ENCODE measurements at places on chromosomes 6 and 20.

GRCh38 chr6:41103847-41104246, 31.1 kb downstream of the NFYA start:
- no peak for DNase-seq

DNA sequence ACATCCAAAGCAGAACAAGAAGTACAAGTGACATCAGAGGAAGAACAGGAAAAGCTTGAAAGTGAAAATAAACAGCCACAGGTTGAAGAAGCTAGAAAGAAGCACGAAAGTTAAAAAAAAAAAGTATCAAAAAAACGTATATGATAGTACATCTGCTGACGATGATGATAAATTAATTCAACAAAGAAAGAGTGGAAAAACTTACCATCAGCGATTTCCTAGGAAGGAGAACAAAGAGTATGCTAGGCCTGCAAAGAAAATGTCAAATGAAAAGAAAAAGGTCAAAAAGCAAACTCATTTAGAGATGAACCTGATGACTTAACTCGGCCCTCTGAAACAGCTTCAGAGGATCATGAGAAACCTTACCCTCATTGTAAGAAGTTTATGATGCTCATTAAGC, 3.7 kb downstream of the SAYSD1 start:
- no peak for DNase-seq

DNA sequence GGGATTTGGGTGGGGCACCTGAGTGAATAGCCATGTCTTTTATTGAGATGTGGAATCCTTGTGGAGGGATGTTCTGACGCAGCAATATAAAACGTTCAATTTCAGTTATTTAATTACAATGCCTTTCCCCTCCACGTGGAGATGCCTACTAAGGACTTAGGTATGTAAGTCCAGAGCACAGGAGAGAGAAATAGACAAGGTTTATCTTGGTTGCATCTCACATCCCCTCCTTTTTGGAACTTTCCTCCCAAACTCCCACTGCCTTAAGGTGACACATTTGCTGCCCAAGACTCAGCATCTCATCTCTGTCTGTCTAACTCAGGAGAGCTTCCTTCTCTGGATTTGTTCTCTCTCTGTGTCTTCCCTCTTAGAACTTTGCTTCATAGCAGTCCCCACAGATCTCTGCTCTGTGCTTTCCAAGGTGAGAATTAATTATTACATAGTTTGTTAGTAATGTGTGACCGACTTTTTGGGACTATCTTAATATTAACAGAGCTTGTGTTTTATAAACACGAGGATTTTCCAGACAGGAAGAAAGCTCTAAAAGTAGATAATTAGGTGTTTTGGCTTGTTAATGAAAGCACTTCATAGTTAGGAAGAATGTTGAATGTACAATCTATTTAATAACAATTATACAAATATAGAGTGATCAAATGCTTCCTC, 52.6 kb downstream of the COL19A1 start:
- DNase-seq = no peak

DNA sequence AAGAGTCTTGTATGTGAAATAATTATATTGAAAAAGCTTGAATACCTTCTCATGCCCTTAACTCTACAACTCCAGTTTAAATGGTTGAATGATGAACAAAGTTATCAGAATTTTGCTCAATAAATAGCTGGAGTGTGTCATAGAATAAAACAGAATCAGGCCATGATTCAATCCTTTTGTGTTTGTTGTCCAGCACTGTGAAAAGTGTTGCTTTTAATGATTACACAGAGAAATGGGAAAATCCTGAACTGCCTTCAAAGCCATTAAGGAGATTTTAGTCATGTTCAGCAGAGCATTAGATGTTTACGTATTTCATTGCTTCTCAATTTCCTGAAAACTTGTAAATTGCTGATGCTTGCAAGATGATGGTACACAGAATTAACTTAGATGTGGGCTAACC, 262.9 kb upstream of the BTBD3 start:
- no peak for DNase-seq

GRCh38 chr6:141833001-141833655, 299.6 kb upstream of the GJE1 start:
- no peak for DNase-seq

DNA sequence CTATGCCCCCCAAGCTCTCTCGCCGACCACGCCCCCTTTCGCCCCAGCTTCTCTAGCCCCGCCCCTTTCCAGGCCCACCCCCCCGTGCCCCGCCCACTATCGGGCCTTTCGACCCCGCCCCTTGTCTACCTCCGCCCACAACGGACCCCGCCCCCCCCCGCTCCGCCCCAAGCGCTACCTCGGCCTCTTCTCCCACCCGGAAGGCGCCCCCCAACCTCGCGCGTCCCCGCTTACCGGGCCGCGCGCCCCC, 200 bp downstream of the ZBTB22 start:
- DNase-seq = no peak

DNA sequence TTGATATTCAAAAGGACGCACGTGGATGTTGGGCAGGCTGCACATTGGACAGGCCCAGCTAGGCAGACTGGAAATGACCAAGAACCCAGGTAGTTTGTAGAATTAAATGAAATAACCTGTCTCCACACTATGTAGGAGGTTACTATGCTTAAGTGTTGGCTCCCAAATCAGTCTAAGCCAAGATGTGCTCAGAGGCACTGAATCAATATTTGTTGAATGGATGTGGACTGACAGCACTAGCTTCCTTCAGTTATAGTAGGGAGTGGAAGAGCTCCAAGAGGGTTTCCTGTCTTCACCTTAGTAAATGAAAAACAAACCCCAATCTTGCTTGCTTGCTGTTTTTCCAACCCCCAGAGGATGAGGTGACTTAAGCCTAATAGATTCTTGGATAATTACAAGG, 180.5 kb downstream of the JARID2 start:
- DNase-seq = no peak

DNA sequence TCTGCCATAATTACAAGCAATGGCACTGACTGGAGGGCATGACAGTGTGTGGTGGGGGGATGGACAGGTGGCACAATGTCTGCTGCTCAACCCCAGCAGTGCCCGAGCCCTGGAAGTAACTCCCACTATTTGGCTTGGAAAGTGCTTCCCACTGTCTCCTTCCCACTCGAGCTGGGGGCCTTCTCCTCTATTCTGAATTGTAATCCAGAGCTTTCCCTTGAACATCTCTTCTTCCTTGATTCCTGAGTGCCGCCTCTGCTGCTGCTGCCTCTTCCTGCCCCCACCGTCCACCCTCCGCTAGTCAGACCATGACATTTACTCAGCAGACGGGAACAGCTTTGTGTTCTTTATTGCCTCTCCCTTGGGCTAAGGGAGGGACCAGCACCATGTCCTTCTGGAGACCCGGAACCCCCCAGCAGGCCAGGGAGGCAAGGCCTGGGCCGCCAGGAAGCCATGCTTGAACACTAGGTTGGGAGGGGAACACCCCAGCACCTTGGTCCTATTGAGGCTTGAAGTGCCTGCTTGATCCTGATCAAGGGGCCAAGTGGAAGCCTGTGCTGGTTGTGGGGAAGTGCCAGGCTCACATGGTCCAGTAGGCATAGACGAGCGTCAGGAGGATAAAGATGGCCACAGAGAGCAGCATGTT, 17.0 kb downstream of the CCDC167 start:
- DNase-seq = no peak

- DNase-seq = peak; percentile 71
Measured at GRCh38 chr20:44609516-44610312, 27.3 kb downstream of the PKIG start.

DNA sequence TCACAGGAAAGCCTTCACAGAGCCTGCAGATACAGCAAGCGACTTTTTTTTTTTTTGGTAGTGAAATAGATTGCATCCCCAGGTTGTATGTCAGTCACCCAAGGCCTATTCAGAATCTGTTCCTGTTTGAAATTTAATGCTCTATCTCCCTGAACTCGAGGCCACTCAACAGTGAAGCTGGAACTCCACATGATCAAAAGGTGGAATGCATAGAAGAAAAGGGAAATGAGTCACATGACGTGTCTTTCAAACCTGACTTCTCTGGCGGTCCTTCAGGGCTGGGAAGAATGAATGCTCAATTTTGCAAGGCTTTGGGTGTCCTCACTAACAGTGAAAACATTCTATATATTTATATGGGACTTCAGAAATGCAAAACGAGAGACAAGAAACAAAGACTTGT, 88.4 kb upstream of the B3GAT2 start:
- DNase-seq = no peak

DNA sequence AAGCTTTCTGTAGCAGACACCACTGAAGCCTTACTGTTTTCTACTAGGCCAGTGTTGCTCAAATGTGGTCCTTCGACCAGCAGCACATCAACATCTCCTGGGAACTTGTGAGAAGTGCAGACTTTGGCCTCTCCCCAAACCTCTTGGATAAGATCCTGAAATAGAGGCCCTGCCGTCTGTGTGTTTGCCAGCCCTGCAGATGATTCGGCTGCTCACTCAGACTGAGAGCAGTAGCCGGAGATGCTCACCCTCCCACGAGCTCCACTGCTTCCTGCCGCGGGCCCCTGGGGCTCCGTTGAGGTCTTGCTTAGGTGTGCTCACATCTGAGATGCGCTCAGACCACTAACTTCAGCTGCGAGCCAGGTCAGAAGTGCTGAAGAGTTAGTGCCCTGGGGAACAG, 129.5 kb upstream of the SSTR4 start:
- no peak for DNase-seq

DNA sequence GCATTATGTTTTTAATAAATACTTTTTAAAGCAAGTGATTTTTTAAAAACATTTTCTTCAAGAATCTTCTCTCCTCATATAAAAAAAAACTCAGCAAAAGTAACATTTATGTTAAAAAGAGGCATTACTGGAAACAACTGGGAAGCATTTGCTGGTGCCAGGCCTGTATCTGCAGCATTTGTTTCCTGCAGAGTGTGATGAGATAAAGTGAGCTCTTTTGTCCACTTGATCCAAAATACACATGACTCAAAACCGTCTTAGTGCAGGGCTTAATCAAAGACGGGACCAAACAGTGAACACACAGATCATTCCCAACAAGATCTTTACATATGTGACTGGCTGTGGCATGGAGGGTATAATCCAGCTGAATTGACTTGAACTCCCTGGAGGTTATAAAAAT, 28.3 kb upstream of the RIPPLY2 start:
- DNase-seq = no peak

GRCh38 chr20:51128198-51128597, 105.3 kb upstream of the KCNG1 start:
- no peak for DNase-seq

DNA sequence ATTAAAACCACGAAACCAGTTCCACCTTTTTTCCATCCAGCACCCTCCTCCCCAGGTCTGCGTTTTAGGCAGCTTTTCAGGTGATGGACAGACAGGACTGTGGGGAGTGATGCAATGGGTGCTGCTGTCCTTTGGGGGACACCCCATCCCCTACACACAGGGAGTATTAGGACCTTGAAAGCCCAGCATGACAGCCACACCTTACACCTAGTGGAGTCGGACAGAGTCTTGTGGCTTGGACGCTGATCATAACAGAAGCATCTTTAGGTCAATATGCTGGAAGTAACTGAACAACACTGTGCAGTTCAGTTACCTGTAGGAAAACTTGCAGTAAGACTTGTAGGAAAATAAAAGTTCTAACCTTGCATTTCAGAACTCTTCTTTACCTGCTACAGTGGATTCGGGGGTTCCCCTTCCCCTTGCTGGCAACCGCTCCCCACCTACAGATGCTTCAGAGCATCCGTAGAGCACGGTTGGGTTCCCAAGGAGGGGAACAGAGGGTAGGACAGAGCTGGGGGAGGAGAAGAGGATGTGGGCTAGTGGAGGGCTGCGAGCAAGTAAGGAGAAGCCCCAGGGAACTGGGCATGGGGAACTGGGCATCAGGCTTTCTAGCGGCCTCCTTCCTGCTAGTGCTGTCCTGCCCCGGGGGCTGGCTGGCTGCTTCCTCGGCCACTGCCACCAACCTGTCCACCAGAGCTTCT, 31.7 kb downstream of the PLEKHG1 start:
- DNase-seq = no peak

GRCh38 chr6:36618366-36619355, 24.5 kb downstream of the SRSF3 start:
- DNase-seq = no peak

- no peak for DNase-seq
Measured at GRCh38 chr6:74167976-74168375, 472.0 kb downstream of the CD109 start.

- DNase-seq = no peak
Measured at GRCh38 chr6:139753198-139753861, 378.9 kb upstream of the CITED2 start.

DNA sequence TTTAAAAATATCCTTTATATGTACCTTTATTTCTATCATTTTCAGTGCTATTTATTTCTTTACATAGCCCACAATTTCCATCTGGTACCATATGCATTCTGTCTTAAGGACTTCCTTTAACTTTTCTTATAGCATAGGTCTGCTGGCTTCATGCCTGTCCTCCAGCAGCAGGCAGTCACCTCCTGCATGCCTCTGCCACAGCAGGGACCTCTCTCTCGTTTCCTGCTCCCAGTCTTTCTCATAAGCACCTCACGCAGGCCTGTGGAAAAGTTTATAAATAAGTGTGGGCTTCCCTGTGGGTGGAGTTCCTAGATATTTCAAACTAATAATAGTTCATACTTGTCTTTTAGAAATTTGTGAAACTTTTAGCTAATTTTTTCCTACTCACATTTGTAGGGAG, 133.9 kb downstream of the KCNQ5 start:
- no peak for DNase-seq

DNA sequence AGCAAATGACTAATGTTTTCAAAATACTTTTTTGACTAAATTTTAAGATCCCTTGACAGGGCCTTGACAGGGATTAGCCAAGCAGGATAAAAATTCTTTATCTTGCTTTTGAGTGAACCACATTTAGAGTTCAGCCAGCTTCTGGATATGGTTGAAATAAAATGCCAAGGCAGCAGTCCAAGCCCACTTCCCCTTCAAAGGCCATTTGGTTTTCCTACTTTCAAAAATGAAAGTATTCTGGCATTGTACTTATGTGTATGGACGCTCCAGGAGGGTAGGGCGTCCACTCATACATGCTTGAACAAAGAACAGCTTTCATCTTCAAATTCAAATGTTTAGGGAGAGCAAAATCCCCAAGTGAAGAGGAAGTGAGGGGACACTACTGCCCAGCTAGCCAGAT, 82.3 kb upstream of the BCLAF1 start:
- DNase-seq = no peak

DNA sequence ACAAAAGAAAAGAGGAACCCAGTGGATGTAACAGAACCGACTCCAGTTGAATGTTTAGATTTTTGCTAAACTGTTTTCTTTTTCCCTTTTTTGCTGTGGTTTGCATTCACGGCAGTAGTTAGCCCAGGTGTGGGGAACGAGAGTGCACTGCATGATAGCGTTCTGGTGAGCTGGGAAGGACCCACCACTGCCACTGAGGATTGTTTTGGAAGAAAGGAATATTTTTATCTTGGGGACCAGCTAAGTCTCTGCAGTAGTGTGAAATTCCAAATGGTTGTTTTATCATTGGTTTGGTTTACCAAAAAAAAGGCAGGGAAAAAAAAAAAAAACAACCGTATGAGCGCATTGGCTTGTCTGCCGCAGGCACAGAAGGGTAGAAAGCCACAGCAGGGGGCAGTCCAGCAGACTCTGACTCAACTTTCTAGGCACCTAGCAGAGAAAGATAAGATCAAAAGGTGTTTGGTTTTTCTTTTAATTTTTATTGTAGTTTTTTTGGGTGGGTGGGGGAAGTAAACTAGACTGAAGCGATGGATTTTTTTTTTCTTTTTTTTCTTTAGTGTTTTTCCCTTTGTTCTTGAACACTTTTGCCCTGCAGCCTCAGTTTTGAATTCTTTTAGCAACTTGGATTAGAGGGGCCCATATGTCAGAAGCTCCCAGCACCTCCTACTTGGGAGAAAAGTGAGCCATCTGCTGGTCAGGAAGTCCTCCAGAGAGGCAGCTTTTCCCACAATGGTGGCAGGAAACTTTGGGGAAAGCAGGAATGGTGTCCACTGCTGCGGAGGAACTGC, 13.5 kb upstream of the RAB5IF start:
- peak; percentile 21 for DNase-seq

Data from activated naive CD8-positive, alpha-beta T cell treated with anti-CD3 and anti-CD28 coated beads, Interleukin-2, amount 50 U/mL, for 16 hours (primary cell).